ENCODE measurements at places on chromosomes 16 and 17.

- no peak for DNase-seq
Observed at GRCh38 chr17:81931557-81932332, 4.2 kb upstream of the MAFG start.

DNA sequence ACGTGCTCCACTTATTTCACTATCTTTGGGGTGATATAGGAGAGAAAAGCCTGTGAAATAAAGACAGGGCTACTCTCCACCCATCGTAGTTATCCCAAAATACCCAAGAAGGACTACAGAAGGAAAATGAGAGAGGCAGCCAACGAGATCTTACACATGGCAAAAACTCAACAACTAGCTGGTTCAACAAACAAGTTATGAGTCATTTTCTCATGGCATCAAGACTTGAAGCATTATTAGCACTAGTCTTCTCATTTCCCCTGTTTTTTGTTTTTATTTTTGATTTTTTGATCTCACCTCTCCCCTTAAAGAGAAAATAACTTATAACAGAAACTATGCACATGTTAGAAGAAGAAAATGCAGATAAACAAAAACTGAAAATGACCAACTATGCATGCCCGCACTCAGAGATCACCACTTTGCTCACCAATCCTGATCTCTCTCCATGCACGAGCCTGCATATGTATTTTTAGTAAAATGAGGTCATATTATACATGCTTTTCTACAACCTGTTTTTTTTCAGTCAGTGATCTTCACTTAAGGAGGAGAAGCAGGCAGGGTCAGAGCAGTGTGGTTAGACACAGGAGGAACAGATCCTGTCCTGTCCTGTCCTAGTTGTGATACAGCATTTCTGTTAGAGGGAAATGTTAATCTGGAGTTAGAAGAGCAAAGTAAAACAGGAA lies 22.8 kb downstream of the FAM117A start:
- DNase-seq = no peak

GRCh38 chr17:16999931-17000625 lies 28.2 kb upstream of the TNFRSF13B start:
- DNase-seq = no peak

DNA sequence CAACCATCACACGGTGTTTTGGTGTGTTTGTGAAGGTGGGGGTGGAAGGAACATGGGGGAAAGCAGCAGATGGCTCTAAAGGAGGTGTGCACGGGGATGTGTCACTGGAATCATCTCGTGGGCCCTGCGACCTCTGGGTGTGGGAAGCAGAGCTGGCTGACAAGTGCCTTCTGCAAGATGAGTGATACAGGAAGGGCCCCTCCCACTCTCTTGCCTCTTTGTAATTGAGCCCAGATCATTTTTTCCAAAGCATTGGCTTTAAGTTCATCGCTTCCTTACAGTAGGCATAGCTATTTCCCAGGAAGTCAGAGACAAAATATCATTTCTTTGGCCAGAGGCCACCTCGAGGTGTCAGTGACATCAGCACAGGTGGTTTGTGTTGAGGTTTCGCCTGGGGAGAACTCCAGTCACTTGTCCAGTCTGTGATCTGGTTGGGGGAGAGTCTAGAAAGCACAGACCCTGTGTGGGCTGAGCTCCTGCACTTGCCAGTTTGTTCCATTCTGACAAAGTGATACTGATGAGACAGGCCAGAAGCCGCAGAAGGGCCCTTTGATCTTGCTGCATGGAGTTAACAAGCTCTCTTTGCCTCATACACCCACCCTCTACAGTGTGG lies 20.6 kb upstream of the SNTB2 start:
- no peak for DNase-seq

- DNase-seq = no peak
Observed at GRCh38 chr17:17019891-17020456, 22.3 kb upstream of the MPRIP start.

GRCh38 chr16:48280546-48280945 lies 33.2 kb upstream of the ABCC11 start:
- no peak for DNase-seq

GRCh38 chr17:35809855-35810461 lies 674 bp downstream of the TAF15 start:
- no peak for DNase-seq

DNA sequence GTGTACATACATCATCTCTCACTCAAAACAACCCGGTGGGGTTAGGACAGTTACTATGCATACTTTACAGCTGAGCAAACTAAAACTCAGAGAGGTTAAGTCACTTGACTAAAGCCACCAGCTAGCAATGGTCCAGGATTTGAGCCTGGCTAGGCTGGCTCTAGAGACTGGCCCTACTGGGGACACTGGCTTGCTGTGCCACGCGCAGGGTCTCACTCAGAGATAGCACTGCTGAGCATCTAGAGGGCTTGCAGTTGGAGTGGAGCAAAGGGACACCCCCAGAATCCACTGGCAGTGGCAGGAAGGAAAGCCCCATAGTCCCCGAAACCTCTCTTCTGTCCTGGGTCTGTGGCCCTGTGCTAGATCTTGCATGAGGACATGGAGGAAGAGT lies 11.1 kb downstream of the SAMD14 start:
- no peak for DNase-seq

- no peak for DNase-seq
Observed at GRCh38 chr16:83113317-83113716, 486.5 kb downstream of the CDH13 start.

DNA sequence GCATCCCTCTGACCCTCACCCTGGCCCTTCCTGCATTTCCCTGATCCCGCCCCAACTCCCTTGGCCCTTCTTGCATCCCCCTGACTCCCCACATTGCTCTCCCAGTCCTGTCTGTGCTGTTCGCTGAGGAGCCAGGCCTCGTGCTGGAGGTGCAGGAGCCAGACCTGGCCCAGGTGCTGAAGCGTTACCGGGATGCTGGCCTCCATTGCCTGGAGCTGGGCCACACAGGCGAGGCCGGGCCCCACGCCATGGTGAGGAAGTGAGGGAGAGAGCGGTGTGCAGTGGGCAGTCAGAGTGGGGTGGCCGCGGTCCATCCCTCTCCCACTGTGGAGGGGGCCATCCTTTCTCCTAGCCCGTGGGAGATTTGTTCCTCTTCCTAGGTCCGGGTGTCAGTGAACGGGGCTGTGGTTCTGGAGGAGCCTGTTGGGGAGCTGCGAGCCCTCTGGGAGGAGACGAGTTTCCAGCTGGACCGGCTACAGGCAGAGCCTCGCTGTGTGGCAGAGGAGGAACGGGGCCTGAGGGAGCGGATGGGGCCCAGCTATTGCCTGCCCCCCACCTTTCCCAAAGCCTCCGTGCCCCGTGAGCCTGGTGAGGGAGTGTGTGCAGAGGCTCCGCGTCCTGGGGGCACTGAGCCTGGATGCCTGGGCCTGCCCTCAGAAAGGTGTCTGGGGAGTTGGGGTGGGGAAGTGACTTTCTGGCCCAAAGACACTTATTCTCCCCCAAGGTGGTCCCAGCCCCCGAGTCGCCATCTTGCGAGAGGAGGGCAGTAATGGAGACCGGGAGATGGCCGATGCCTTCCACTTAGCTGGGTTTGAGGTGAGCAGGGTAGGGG lies 17.8 kb downstream of the PFAS start:
- DNase-seq = no peak

GRCh38 chr17:37111329-37111728 lies 162.6 kb downstream of the AATF start:
- no peak for DNase-seq

GRCh38 chr16:10180771-10181163 lies 1.5 kb downstream of the GRIN2A start:
- DNase-seq = no peak

DNA sequence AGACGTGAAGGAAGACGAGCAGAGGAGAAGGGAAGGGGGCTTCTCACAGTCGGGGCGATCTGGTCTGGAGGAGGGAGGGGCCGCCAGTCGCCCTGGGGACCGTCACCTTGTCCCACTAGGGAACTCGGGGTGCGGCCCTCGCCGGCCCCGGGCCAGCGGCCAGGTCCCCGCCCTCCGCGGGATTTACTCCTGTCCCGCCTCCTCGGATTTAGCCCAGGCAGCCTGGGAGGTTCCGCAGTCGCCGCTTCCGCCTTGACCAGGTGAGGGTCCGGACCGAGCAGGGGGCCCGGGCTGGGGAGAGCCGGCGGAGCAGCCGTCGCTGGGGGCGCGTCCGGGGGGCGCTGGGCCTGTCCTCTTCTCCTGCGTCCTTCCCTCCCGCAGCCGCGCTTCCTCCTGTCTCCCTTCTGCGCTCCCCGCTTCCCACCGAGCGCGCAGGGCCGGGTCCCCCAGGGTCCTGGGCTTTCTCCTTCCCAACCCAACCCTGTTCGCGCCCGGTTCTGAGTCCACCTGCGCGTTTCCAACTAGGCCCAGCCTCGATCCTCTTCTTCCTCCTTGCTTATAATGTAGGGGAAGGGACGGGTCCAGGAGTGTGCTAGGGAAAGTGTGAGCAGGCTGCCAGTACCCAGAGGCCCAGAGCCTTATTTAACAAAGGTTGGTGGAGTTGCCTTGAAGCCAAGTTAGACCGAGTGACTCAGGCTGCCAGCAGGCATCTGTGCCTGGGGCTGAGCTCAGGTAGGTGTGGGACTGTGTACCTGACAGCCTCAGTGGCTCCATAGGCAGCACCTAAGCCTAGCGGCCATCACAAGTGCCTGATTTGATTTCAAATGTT lies at the start of gene TNK1:
TSS of gene TNK1 (plus strand) at position 235 of the 829 bp plus-strand sequence. CDS start 1,838 bp downstream, outside the sequence.
- no peak for DNase-seq

- DNase-seq = no peak
Observed at GRCh38 chr16:10579575-10579964, 828 bp downstream of the EMP2 start.

GRCh38 chr16:4498546-4499195 lies 22.5 kb downstream of the HMOX2 start:
- no peak for DNase-seq

- no peak for DNase-seq
Observed at GRCh38 chr16:12429756-12430155, 373.9 kb downstream of the CPPED1 start.

DNA sequence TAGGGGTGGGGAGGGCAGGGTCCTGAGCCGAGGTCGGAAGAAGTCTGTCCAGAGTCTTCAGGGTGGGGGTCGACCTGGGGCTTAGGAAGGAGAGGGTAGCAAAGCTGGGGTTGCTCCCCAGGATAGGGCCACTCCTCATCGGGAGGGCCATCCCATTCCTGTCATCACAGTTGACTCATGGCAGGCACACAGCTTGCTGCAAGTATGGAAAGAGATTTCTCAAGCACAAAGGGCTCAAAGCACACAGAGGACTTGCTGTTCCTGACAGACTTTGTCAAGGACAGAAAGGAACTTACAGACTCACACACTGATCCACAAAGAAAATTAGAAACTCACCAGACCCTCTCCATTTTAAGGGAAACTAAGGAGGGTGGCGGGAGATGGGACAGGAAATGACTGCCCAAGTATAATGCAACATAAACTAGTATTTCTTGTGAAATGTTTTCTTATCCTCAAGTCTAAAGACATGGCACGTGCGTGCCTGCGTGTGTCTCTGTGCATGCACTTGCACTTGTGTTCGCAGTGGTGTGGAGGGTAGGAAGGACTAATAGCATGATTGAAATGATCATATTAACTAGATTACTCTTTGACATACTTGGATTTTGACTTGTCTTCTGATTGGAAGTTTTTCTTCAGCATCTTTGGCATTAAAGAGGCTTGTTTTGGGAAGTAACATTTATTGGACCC lies 2.4 kb downstream of the AOC2 start:
- no peak for DNase-seq

GRCh38 chr17:48023400-48024148 lies 14.0 kb downstream of the COPZ2 start:
- DNase-seq = peak; percentile 18

GRCh38 chr16:88327561-88328312 lies 55.0 kb upstream of the ZNF469 start:
- DNase-seq = no peak

DNA sequence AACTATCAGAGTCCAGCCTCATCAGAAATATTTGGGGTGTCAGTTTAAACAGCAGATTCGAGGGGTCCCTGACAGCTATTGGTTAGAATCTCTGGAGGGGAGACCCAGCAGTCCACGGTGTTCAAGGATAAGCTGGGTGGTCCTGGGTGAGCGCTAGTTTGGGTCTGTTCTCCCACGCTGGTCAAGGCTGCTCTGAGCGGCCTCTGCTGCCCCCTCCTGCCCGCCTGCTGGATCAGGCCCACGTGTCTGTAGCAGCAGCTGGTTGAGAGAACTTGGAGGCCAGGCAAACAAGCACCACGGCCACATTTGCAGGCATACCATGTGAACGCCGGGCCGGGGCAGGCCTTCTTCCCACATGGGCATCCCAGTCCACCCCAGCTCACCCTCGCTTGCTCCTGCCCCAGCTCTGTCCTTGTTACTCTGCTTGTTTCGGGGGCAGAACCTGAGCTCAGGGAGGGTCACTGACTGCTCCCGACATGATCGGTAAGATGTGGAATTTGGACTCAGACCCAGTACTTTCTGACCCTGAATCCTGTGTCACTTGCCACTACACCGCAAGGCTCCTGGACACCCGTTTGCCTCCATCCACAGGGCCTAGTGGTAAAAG lies 7.4 kb downstream of the FOXF1 start:
- DNase-seq = no peak

GRCh38 chr16:31083556-31083955 lies 5.2 kb downstream of the PRSS53 start:
- DNase-seq = no peak

GRCh38 chr17:65057531-65058090 lies 1.1 kb upstream of the GNA13 start:
- no peak for DNase-seq

DNA sequence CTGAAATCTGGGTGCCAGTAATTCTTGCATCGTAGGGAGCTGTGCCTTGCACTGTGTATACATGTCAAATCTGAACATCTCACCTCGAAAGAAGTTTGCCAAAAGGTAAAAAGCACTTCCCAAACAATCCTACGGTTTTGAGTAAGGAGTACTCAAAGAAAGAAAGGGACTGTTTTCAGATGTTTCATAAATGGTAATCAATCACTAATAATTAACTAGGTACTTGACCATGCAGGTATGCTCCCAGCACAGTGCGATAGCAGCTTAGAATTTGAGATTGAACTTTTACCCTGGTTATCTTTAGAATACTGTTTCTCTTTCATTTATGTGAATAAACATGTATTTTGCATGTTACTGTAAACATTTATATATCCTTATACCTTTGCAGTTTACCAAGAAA lies 39.0 kb downstream of the PRKCA start:
- no peak for DNase-seq
